ENCODE measurements at places on chromosomes 13 and 19.

DNA sequence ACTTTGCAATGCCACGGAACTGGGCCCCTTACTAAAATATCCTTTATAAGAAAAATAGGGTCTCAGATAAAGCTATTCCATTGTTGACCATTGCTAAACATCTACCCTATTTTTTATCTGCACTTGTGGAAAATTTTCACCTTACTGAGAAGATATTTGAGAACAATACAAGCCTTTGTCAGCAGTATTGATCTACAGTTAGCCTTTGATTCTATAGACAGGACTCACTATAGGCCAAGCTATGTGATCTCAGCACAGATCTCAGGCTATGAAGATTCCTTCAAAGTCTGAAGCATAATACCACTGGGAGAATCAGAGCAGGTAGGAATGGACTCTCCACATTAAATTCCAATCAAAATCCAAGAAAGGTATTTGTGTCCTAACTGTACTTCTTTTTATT lies 1099.7 kb downstream of the DIAPH3 start:
- no peak for DNase-seq

DNA sequence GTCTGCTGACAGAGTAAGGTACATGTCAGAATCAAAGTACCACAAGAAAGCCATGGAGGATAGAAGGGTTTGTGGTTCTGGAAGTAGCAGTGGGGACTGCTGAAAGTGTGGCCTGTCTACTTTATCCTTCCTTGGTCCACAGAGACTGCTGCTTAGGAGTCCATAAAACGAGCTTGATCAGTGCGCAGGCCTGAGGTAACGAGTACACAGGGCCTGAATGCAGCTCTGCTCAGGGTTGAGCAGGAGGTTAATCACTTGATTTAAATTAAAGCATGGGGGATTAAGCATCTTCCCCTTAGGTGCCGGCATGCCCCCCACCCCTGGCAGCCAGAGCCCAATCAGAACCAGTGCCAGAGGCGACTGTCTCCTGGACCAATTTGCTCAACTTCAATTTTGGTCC lies 34.9 kb upstream of the WASF3 start:
- DNase-seq: no peak

GRCh38 chr19:32294871-32295438 lies 50.5 kb upstream of the ZNF507 start:
- no peak for DNase-seq

DNA sequence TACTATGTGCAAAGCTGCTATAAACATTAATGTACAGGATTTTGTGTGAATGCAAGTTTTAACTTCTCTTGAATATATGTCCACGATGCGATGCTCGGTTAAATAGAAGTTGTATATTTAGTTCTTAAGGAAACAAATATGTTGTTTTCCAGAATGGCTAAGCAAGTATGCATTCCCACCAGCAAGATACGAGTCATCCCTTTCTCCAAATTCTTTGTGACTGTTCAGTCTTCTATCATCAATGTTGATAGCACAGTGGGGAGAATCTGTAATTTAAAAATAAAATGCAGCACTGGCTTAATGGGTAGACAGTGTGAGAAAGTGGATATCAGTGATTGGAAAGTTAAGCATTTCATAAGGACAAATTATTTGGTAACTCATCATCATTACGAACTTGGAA lies 1340.8 kb downstream of the PCDH9 start:
- no peak for DNase-seq

DNA sequence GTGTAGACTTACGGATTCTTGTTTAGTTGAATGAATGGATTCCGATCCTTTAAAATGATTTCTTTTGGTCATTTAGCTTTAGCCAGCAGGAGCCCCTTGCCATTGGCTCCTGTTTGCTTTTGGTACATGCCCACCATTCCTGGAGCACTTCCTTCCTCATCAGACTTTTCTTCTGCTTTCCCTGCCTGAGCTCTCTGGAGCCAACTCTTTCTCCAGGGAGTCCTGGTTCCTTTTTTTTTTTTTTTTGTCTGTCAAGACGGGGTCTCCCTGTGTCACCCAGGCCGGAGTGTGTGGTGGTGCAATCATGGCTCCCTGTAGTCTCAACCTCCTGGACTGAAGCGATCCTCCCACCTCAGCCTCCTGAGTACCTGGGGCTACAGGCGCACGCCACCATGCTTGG lies 37.8 kb downstream of the SMARCA4 start:
- no peak for DNase-seq

GRCh38 chr19:37333457-37333856 lies 37.4 kb upstream of the ZNF527 start:
- no peak for DNase-seq

GRCh38 chr13:64339373-64340063 lies 2890.6 kb downstream of the PCDH9 start:
- DNase-seq: no peak

GRCh38 chr13:82758044-82758443 lies 1124.2 kb downstream of the SLITRK1 start:
- DNase-seq: no peak

DNA sequence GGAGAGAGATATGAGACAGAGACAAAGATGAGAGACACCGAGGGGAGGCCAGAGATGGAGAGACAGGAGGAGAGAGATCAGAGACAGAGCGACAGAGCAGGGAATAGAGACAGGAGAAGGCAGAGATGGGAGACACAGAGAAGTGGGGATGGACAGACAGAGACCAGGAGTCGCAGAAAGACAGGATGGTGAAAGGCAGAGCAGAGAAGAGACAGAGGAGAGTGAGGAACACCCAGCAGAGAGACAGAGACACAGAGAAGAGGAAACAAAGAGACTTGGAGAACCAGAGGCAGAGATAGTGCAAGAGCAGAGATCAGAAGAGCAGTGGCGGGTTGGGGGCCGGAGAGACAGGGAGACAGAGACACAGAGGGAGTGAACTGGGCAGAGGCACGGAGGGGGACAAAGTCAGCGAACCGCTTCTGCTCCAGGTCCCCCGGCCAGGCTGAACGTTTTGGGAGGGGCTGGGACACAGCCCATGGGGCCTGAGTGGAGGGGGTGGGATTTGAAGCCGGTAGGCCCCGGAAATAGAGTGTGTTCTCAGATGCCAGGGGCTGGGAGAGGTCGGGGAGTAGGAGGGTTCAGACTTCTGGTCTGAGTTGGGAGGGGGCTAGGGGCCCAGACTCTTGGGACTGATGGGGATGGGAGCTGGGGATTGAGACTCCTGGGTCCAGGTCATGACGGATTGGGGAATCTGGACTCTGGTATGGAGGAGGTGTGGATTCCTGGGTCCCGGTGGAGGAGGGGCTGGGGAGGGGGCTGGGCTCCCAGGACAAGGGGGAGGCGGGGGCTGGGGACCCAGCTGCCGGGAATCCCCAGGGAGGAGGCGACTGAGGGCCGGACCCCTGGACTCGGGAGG lies 654 bp downstream of the ZNF579 start:
- no peak for DNase-seq

All from CD4-positive, alpha-beta T cell treated with Interleukin-15 for 4 hours (primary cell).